ENCODE measurements at places on chromosomes 4 and X. TPM values are rescaled to one million over a fixed set of nuclear protein-coding genes. Genes with fewer than 3 reads are reported as not detected.

Gene SUPT20HL2
- not detected for total RNA-seq

DNA sequence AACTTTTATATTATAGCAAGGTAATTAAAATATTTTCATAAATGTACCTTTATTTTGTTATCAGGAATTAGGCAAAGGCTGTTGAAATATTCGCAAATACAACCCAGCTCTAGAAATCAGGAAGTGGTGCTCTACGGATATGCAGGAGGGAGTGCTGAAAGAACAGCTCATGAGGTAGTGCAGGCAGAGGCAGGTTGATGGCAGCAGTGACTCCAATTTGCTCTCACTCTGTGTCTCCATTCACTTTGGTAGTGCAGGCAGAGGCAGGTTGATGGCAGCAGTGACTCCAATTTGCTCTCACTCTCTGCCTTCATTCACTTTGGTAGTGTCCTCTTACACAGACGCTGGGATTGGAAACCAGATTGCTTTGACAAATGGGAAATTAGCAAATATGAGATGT is 277.9 kb downstream of the TRIML1 start:
- no peaks in the 10 kb centered on the region for H3K4me1 ChIP-seq
- DNase-seq = no peak
- no peak overlapping the region for H3K4me3 ChIP-seq
- H3K27ac ChIP-seq = no peak overlapping the region
- no peaks in the 10 kb centered on the region for H3K36me3 ChIP-seq

- no peak for DNase-seq
- peaks cover 7% of the 10 kb centered on the region for H3K4me1 ChIP-seq
- no peaks in the 10 kb centered on the region for H3K36me3 ChIP-seq
- peak overlapping the region; percentile 81 for H3K27ac ChIP-seq
- H3K4me3 ChIP-seq = peak overlapping the region; percentile 85
- H3K27me3 ChIP-seq = peaks cover 8% of the 10 kb centered on the region
These were observed 1.5 kb downstream of the ELF4 start for GRCh38 chrX:130108647-130109428.

- H3K36me3 ChIP-seq = no peaks in the 10 kb centered on the region
- no peak overlapping the region for H3K27ac ChIP-seq
These were observed 78.8 kb downstream of the FAM184B start for GRCh38 chr4:17702641-17703040.

Gene WNK3
- total RNA-seq = 18.5 TPM

- no peaks in the 10 kb centered on the region for H3K36me3 ChIP-seq
- H3K27me3 ChIP-seq = no peaks in the 10 kb centered on the region
- peaks cover 5% of the 10 kb centered on the region for H3K4me1 ChIP-seq
- no peak for DNase-seq
- H3K27ac ChIP-seq = no peak overlapping the region
- H3K4me3 ChIP-seq = no peak overlapping the region
These were observed 8.1 kb upstream of the NDST4 start for GRCh38 chr4:115121351-115122043.

- no peaks in the 10 kb centered on the region for H3K36me3 ChIP-seq
- no peak for DNase-seq
- peak overlapping the region; percentile 84 for H3K27ac ChIP-seq
These were observed 109.3 kb upstream of the KLHL13 start for GRCh38 chrX:118225711-118226428.

GRCh38 chrX:13159886-13160285 is 115.5 kb upstream of the FAM9C start:
- DNase-seq = no peak
- H3K27me3 ChIP-seq = no peaks in the 10 kb centered on the region
- H3K36me3 ChIP-seq = no peaks in the 10 kb centered on the region
- H3K4me1 ChIP-seq = peaks cover 9% of the 10 kb centered on the region
- H3K4me3 ChIP-seq = no peak overlapping the region
- H3K27ac ChIP-seq = no peak overlapping the region

DNA sequence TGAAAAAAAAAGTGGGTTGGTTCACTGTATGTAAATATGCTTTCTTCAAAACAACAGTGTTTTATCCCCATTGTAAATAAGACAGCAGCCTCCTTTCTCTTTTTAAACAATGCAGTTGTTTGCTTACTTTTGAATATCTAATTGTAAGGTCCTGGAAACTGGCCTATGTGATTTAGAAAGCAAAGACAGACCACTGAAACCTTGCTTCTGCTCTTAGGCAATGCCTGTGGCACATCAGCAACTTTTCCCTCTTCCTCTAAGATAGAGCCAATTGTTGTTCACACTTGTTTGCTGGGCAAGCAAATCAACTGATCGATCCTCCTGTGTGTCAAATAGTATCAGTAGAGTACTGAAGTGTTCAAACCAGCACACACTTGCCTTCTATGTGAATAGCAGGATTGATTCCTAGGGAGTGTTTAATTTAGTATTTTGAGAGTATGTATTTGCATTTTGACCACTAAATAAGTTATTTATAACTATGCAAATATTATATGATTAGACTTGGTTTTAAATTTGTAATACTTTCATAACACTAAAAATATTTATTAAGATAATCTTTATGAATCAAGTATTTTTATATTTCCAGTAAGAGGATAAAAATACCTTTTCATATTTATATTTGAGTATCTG is 55.4 kb upstream of the GRPR start:
- no peaks in the 10 kb centered on the region for H3K4me1 ChIP-seq
- no peaks in the 10 kb centered on the region for H3K27me3 ChIP-seq
- H3K36me3 ChIP-seq = no peaks in the 10 kb centered on the region
- no peak for DNase-seq

Measured in type B pancreatic cell (in vitro differentiated cells).